ENCODE measurements at places on chromosomes 16 and 17.

DNA sequence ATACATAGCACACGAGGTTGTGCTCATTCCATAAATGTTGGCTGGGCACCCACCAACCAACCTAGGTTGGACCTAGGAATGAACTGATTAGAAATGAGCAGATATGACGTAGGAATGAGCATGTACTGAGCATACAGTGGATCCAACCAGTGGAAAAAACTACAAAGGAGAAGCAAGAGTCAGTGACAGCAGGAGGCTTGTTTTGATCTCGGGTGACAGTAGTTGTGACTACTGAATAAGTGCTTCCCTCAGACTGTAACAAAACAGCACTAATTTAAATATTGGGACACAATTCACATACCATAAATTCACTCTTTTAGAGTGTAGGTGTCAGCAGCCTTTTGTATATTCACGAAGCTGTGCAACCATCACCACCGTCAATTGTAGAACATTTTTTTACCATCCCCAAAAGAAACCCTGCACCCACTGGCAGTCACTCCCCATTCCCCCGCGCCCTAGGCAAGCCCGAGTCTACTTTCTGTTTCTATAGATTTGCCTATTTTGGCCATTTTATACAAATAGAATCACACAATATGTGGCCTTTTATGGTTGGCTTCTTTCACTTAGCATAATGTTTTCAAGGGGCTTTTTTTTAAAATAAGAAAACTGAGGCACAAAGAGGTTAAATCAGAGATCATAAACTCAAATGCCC is 7.0 kb downstream of the VAC14 start:
- no peak for DNase-seq

- DNase-seq: peak; percentile 81
Measured at GRCh38 chr16:56245197-56245596, 53.9 kb downstream of the GNAO1 start.

GRCh38 chr17:44880062-44880461 is 19.2 kb downstream of the EFTUD2 start:
- DNase-seq: no peak

DNA sequence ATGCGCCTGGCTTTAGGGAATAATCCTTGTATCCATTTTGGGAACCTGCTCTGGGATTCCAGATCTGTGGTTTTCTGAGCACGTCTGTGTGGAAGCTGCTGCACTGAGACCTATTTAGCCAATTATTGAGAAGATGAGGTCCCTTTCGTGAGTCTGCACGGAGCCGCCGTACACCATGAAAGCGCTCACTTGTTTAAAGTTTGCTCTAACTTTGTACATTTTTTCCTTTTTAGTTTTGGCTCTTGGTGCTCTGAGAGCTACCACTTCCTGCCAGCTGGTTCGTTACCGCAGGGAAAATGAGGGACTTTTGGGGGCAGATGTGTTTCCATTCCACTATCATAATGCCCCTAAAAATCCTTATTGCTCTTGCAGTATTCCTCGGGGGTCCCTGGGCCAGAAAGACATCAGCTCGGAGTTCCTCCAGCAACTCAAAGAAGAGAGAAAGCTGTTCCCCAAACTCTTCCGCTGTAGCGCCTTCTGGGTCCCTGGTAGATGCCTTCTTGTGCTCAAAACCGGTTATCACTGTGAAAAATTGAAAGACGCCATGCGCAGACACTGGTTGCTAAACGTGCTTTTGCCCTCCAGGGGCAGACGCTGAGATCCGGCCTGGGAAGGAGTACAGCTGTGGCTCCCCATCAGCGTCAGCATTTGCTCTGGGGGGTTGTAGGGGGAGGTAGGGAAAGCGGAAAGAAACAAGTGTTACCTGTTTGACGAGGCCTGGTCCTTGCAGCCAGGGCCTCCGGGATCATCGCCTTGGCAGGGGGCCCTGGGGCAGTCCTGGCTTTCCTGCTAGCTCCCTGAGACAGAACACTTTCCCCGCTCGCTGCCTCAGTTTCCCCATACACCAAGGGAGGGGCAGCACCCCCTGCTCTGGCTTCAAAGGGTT is 238.1 kb downstream of the MRTFB start:
- no peak for DNase-seq

DNA sequence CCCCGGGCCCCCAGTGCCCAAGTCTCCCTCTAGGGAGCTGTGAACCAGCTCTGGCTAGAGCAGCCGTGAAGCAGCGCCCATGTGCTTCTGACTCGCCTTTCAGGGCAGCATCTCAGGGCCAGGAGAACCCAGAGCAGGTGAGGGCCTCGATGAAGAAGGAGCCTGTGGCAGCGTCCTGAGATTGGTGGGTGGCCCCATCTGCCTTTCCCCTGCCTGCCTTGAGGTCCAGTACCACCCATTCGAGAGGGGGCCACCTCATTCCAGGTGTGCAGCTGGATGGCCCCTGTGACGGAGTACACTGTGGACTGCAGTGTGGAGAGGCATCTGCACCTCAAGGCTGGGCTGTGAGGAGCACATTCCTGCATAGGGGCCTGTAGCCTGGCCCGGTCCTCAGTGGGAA is 167.3 kb upstream of the ZNF267 start:
- no peak for DNase-seq

- DNase-seq: no peak
Measured at GRCh38 chr17:46910179-46910927, 12.6 kb upstream of the GOSR2 start.

DNA sequence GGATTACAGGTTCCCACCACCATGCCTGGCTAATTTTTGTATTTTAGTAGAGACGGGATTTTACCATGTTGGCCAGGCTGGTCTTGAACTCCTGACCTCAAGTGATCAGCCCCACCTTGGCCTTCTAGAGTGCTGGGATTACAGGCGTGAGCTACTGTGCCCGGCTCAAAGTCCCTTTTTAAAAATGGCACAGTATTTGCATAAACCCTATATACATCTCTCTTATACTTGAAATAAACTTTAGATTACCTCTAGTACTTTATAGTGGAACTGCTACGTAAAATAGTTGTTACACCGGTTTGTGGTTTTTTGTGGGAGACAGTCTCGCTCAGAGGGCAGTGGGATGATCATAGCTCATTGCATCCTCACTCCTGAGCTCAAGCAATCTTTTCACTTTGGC is 36.3 kb downstream of the IST1 start:
- DNase-seq: no peak

Data from SJSA1 (cell line).